ENCODE measurements at places on chromosomes 16 and 17.

- DNase-seq = no peak
These were observed 168.5 kb downstream of the UTP18 start for GRCh38 chr17:51428668-51429495.

- DNase-seq = no peak
These were observed 530 bp downstream of the GSG1L start for GRCh38 chr16:28062847-28063521.

GRCh38 chr17:20235747-20236146 is 226.6 kb downstream of the SPECC1 start:
- DNase-seq = no peak

- no peak for DNase-seq
These were observed 541 bp downstream of the ZNF18 start for GRCh38 chr17:11996722-11997146.

- no peak for DNase-seq
These were observed 20.7 kb upstream of the BCAR1 start for GRCh38 chr16:75272097-75272551.

- no peak for DNase-seq
These were observed 36.3 kb downstream of the PECAM1 start for GRCh38 chr17:64354396-64354795.
